SK-N-SH (cell line): ENCODE measurements at places on chromosomes 2 and 18. TPM values are rescaled to one million over a fixed set of nuclear protein-coding genes. Genes with fewer than 3 reads are reported as not detected.

TMEM18 gene
- polyA plus RNA-seq: 28.9 and 29.3 TPM in 2 replicates

FTCDNL1 gene
- not detected in 2 replicates for polyA plus RNA-seq

CAMKMT gene
- polyA plus RNA-seq: 5.9 and 6.2 TPM in 2 replicates

RAB27B gene
- 0.56 and 0.68 TPM in 2 replicates for polyA plus RNA-seq

INPP5D gene
- 0.99 and 1.3 TPM in 2 replicates for polyA plus RNA-seq

UGT1A5 gene
- not detected in 2 replicates for polyA plus RNA-seq

EPB41L3 gene
- polyA plus RNA-seq: 0.15 and 0.84 TPM in 2 replicates
